ENCODE measurements at places on chromosomes 3 and 15. TPM values are rescaled to one million over a fixed set of nuclear protein-coding genes. Genes with fewer than 3 reads are reported as not detected.

GRCh38 chr3:128369881-128370642, 96.6 kb downstream of the DNAJB8 start:
- no peak for DNase-seq

GRCh38 chr3:104396974-104397669, 969.6 kb upstream of the ALCAM start:
- DNase-seq = no peak

DNA sequence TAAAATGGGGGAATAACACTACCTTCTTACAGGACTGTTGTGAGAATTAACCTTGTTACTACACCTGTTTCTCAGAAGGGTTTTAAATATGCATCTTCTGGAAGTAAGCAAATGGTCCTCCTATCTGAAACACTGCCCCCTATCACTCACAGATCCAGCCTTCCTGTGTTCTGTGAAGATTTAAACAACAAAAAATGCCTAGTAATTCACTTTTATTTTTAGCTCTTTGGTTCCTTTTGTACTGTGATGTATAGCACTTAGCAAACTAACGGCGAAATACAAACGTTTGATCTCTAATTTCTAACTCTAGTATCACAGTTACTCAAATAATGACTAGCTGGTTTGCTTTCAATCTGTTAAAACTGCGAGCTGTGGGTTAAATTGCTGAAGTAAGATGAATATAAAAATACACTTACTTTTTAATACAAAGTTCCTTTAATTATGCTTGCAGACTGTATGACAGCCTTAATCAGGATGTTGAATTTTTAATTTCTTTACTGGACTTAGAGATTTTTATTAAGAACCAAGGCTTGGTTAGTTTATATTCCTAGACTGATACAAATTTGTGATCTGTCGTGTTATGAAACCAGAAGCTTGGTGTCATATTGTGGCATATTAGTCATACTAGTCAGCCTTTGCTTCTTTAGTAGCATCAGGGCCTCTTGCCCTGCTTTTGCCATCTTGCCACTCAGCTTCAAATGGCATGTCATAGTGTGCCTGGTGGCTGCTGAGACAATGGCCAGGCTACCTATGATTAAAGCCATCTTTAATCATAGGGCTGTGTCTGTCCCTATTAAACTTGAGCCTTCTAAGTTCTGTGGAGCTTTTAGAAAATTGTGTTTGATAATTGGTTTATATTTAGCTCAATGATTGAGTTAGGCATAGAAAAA, 9.2 kb downstream of the EIF3J start:
- DNase-seq = no peak

GRCh38 chr3:141405025-141405424, 36.7 kb downstream of the ZBTB38 start:
- no peak for DNase-seq

DNA sequence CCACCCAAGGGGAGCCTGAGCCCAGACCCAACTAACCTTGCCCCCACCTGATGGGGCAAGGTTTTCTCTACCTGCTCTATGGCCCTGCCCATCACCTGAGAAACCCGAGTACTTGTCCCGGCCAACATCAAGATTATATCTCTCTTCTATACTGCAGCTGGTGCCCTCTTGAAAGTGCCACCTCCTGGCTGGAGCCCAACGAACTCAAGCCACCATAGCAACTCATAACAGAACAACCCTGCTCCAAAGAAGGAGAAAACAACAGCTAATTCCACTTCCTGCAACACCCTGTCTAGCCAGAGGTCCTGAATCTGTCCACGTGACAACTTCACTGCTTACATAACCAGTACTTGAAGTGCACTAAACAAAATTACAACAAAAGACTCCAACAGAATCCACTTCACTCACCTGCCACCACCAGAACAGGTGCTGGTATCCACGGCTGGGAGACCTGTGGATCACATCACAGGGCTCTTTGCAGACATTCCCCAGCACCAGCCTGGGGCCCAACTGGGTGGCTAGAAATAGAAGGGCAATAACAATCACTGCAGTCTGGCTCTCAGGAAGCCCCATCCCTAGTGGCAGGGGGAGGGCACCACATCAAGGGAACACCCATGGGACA, 49.2 kb downstream of the PIERCE2 start:
- no peak for DNase-seq

GRCh38 chr3:117566926-117567325, 857.3 kb downstream of the TUSC7 start:
- DNase-seq = no peak

- no peak for DNase-seq
These were observed 18.0 kb upstream of the IQCF1 start for GRCh38 chr3:51921081-51921578.

DNA sequence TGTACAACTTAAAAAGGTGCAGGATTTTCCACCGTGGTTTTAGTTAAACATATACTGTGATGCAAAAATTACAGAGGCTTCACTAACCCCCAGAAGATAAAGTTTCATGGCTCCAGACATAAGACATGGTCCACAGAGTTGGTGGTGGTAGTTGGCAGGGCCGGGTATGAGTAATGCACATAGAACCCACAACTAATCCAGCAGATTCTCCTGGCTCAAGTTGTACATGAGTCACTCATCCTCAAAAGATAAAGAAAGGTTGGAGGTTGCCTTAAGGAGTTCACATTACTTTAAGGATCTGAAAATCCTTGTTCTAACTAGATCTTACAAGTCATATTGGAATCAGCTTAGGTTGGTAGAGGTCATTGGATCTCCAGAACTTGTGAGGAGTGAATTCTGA, 98.3 kb upstream of the ZBTB20 start:
- no peak for DNase-seq

GRCh38 chr15:65561934-65562333, 31.7 kb downstream of the HACD3 start:
- peak; percentile 29 for DNase-seq

DNA sequence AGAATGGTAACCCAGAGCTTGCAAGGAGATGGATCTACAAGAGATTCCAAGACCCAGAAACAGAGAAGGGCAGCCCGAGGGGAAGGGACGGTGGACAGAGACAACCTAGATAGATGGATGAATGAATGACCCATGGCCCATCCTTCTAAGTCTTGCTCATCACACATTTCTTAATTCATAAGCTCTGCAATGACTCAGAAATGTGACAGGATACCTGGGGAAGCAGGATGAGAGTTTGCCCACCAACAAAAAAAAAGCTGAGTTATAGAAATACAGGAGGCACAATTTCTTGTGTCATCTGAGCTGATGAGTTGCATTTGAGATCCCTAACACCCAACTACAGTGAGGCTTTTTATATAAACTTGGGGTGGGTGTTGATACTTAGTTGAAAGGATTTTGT, 76.6 kb downstream of the CNTN3 start:
- no peak for DNase-seq

- DNase-seq = no peak
These were observed 101.6 kb downstream of the CFAP44 start for GRCh38 chr3:113339616-113340244.

DNA sequence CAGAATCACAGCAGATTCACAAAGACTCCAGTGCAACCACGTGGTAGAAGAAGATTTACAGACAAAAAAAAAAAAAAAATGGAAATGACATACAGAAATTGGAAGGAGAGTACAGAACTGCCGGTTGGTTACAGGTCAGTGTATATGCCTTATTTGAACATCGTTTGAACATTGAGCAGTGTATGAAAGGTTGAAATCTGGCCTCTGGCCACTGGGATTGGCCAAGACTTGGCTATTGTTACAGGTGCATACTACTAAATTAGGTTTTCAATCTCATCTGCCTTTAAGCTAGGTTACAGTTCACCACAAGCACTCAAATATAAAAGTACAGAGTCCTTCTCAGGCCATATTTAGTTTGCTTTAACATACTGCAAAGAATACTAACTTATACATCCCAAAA, 59.8 kb downstream of the THBS1 start:
- DNase-seq = no peak

- DNase-seq = no peak
These were observed 60.7 kb upstream of the CORO2B start for GRCh38 chr15:68518046-68518445.

- DNase-seq = peak; percentile 71
These were observed at the start of gene DNAH12 for GRCh38 chr3:57544181-57545125. DNAH12 (minus strand) TSS chr3:57544344; CDS start chr3:57542870, 1,474 bp downstream.

GRCh38 chr3:8489278-8489792, 12.3 kb upstream of the LMCD1 start:
- no peak for DNase-seq

DNA sequence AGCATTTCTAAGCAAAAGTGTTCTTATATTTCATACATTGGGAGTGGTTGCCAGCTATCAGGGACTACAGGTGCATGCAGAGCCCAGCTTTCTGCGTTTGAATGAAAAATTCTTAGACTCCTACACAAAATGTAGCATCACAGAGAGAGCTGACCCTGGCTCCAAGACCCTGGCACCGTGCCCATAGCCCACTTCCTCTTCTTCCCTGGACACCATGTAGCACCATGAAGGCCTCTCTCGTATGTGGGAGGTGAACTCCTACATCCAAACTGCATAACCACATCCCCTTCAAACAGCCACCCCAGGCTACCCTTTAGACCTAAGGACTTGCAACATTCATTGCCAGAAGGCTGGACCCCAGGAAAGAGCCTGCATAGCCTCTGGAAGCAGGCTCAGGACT, 35.8 kb upstream of the ATOSA start:
- DNase-seq = no peak

- no peak for DNase-seq
These were observed 30.5 kb upstream of the LYZL4 start for GRCh38 chr3:42440924-42441323.

DNA sequence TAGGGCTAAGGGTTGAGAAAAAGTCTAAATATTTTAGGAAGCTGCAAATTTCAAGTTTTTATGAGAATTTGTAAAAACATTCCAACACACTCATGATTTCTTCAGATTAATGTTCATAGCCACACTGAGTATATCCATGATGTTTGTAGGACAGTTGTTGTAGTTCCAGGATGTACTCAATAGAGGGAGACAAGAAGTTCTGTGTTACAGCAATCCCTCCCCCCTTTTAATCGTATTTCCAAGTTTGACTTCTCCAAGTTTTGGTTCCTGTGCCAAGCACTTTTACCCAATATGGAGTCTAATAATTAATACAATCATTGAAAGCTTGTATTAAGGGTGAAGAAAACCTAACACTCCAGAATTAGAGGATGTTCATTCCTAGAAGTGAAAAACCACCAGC, 143.4 kb downstream of the FEZF2 start:
- no peak for DNase-seq

GRCh38 chr3:177197727-177198460, 612 bp upstream of the TBL1XR1 start:
- DNase-seq = no peak

- DNase-seq = peak; percentile 25
These were observed at the start of gene COL6A5 for GRCh38 chr3:130345487-130346079. COL6A5 (plus strand) TSS chr3:130345672; CDS start chr3:130373639, 27,967 bp downstream.

- no peak for DNase-seq
These were observed 146.1 kb downstream of the GHSR start for GRCh38 chr3:172302203-172302602.

- no peak for DNase-seq
These were observed 30.7 kb upstream of the ANPEP start for GRCh38 chr15:89845305-89845893.

- no peak for DNase-seq
These were observed 1.0 kb downstream of the USF3 start for GRCh38 chr3:113695431-113695785.

RTP1 gene
- not detected for polyA plus RNA-seq

B3GNT5 gene
- polyA plus RNA-seq = 23.8 TPM

GOLGA8S gene
- 0.79 TPM for polyA plus RNA-seq

PRRT3 gene
- polyA plus RNA-seq = 4.2 TPM

TAGLN3 gene
- 1.9 TPM for polyA plus RNA-seq

FILIP1L gene
- 19.5 TPM for polyA plus RNA-seq

RCCD1 gene
- polyA plus RNA-seq = 16.5 TPM

ABHD17C gene
- 31.7 TPM for polyA plus RNA-seq

RLBP1 gene
- polyA plus RNA-seq = not detected

TLE3 gene
- polyA plus RNA-seq = 54.4 TPM

CPNE4 gene
- polyA plus RNA-seq = 0.29 TPM

DPPA2 gene
- polyA plus RNA-seq = 0.93 TPM

SLC9C1 gene
- 0.61 TPM for polyA plus RNA-seq

USF3 gene
- 20.4 TPM for polyA plus RNA-seq
